ENCODE measurements at places on chromosomes 11 and 22.

- peak; percentile 9 for DNase-seq
These were observed 112.9 kb downstream of the KIF18A start for GRCh38 chr11:27995083-27995482.

DNA sequence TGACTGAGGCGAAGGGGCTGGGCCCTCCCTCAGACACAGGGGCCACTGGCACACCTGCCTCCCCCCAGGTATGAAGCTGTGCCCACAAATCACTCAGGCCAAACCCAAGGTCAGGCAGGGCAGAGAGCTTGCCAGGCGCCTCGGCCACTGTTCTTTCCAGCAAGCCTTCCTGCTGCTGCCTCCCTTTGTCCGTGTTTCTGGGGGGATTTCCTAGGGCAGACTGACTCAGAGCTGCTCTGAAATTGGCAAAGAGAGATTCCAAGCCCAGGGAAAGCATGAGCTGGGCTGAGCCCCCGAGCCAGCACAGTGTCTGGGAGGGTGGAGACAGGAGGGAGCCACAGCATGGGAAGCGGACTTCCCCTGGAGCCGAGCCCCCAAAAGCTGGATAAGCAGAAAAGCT is 33.2 kb downstream of the PPP2R1B start:
- DNase-seq = peak; percentile 84

GRCh38 chr22:20744456-20744855 is 29.5 kb upstream of the SERPIND1 start:
- DNase-seq = no peak

DNA sequence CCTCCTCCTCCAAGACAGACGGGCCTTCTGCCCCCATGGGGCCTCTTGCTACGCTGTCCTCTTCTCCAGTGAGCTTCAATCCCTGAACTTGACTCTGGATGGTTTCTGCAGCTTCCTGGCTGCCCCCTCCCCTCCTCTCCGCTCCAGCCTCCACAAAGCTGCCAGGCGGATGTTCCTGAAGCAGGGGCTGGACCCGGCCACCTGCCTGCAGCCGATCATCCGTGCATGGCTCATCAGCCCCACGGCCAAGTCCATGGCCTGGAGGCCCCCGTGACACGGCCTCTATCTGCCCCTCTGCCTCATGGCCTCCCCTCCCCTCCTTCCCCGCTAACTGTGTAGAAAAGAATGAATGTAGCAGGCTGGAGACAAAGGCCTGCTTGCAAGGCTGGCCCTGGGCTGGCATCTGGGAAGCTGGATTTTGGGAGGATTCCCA is 6.8 kb upstream of the SUN2 start:
- DNase-seq = no peak
